ENCODE measurements at places on chromosomes 5 and 9.
A peak's percentile ranks its signal among the peaks of the same experiment; 100 is the strongest.

- DNase-seq, result no peak
Measured at GRCh38 chr5:179115307-179115706, 55.1 kb downstream of the ZNF354C start.

- no peak for DNase-seq
Measured at GRCh38 chr9:124766815-124767554, 4.1 kb downstream of the NR6A1 start.

GRCh38 chr9:335373-335772 lies 120.7 kb downstream of the DOCK8 start:
- no peak for DNase-seq

DNA sequence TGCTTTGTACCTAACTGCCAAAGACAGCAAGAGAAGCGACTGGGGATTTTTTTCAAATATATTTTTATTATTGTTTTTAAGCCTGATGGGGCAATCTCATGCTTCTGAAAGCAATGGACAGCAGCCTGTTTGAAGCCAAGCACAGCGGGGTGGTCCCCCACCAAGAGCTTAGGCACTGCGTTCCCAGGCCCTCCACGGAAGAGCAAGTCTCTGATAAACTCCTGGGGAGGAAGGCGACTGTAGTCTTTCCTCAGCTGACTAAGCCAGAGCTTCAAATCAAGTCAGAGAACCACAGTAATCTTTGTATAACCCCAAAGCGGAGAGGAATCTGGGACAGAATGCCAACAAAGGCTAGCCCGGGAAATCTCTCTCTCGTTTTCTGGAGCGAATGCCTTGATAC lies 54.4 kb downstream of the ARSB start:
- DNase-seq, result no peak

DNA sequence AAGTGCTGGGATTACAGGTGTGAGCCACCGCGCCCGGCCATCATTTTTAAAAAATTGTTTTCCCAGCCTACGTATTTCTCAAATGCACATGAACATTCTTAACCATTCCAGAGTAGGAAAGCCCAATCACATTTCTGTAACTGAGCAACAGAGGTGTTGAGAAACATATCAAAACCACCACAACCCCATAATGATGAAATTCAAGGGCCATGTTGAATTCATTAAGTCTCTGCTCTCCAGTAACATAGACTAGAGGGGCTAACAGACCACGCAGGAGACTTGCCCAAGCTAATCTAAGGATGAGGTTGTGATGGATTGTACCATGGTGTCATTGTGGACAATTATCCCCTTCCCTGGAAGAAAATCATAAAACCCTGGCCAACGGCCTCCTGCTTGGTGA lies 52.9 kb downstream of the MYO10 start:
- no peak for DNase-seq

GRCh38 chr5:111282798-111283197 lies 58.6 kb downstream of the CAMK4 start:
- no peak for DNase-seq

DNA sequence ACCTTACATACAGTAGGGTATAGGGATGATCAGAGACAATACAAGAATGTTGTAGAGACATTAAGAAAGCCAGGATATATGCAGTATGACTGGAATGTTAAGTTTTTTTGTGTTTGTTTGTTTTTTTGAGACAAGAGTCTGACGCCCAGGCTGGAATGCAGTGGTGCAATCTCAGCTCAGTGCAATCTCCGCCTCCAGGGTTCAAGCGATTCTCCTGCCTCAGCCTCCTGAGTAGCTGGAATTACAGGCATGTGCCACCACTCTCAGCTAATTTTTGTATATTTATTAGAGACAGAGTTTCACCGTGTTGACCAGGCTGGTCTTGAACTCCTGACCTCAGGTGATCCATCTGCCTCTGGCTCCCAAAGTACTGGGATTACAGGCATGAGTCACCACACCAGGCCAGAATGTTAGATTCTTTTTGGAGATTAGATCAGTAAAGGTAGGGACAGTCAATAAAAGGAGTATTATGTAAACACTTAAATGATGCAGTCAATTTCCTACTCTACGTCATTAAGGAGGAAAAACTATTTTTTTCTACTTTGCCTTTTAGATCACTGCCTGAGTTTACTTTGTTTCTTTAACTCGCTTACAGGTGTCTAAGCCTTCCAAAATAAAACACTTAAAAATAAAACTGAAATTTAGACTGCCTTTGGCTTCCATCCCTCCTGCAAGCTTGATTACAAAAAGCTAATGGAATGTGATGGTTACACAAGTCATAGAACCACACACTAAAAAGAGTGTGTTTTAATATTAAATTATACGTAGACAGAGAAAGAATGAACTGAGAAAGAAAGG lies 6.8 kb upstream of the HNRNPA0 start:
- no peak for DNase-seq

- no peak for DNase-seq
Measured at GRCh38 chr9:101398930-101399642, 435 bp downstream of the ZNF189 start.

- no peak for DNase-seq
Measured at GRCh38 chr9:135363596-135363995, 116.0 kb upstream of the PPP1R26 start.

GRCh38 chr9:109599711-109600110 lies 101.6 kb upstream of the PTPN3 start:
- no peak for DNase-seq

GRCh38 chr5:113022661-113023060 lies 46.1 kb downstream of the DCP2 start:
- no peak for DNase-seq

DNA sequence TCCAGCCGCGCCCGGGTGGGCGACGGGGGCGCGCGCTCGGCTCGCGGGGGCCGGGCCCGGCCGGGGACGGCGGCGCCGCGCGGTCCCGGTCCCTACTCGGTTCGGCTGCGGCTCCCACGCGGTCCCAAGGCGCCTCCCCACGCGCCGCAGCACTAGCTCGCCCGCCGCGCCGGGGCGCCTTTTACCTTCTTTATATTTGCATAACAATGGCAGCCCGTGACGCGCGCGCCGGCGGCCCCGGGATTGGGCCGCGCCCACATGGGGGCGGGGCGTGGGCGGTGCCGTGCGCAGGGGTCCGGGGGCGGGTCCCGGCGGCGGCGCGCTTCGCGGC lies at the start of gene NRARP:
TSS of gene NRARP (minus strand) at position 154 of the 331 bp plus-strand sequence. CDS start 343 bp downstream, outside the sequence.
- DNase-seq, result peak; percentile 76

- no peak for DNase-seq
Measured at GRCh38 chr5:95759005-95759404, 27.9 kb downstream of the RHOBTB3 start.

GRCh38 chr5:167813389-167813788 lies 478.1 kb upstream of the WWC1 start:
- no peak for DNase-seq

DNA sequence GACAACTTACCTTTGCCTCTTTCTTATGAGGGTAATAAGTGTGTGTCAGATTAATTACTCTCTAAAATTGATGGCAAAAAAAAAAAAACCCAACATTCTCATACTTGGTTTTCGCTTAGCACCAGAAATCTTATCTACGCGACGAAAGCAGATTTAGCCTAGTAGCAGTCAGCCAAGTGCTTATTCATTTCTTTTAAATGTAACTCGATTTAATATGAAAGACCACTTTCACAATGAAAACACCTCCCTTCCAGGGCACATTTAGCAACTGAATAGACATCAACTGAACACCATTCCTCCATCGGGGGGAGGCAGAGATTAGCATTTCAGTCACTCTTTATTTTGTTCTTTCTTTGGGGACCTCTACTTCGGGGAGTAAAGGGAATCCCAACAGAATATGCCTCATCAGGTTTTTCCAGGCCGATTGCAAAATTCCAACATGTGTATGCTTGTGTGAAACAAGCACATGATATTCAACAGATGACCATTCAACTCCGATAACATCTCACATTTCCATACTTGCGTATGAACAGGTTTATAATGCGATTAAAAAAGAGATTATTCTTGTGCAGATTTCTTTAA lies 124.1 kb upstream of the RETREG1 start:
- DNase-seq, result peak; percentile 99

DNA sequence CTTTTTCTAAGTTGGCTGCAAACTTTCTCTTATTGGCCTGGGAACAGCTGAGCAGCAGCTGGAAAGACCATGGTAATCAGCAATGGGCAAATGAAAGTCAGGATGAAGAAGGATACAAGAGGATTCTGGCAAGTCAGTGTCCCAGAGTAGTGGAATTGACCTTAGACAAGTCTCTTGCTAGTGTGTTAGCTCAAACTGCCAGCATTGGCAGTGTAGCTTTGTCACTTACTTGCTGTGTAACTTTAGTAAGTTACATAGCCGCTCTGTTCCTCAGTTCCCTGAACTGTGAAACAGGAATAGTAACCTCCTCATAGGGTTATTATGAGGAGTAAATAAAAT lies 3.6 kb downstream of the ALDH1A1 start:
- no peak for DNase-seq

GRCh38 chr5:35781181-35781790 lies 75.4 kb upstream of the IL7R start:
- no peak for DNase-seq

DNA sequence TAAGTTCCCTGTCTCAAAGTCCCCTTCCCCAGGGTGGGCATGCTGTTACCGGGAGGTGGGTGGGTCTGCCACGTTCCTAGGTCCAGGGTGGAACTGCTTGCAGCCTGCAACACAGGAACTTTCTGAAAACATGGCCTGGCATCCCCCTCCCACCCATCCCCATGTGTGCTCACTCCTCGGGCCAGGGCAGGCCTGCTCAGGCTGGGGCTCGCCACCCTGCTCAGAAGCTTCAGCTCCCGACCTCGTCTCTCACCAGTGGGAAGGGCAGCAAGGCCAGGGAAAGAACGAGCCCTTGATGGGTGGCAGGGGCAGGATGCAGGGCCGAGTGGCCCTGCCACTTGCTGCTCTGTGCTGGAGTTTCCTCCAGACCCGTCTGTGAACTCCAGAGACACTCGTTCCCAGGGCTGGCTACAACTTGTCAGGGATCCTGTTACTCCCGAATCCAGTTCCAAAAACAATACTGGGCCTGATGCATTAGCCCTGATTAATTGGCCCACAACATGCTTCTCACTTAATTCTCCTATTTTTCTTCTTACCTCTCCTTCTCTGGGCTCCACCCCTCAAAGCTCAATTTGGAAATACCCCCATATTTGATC lies 197.3 kb downstream of the SLIT3 start:
- no peak for DNase-seq

DNA sequence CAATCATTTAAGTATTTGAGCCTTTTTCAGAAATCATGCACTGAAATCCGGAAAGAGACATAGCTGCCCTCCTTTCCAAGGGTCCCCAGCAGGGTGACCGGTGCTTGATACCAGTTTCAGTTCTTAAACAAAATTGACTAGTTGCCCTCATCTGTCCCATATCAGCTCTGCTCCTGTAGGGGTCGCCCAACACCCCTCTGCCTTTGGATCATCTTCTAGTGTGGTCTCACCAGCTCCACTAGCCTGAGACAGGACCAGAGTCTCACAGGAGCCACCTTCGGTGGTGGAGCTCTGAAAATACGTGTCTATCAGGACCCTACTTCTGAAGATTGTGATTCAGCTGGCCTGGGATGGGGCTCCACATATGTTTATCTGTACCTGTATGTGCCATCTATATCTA lies 428.2 kb downstream of the ENC1 start:
- DNase-seq, result no peak

- no peak for DNase-seq
Measured at GRCh38 chr5:30194595-30194994, 998.9 kb upstream of the CDH6 start.

GRCh38 chr9:2638871-2639673 lies 17.5 kb downstream of the VLDLR start:
- DNase-seq, result no peak

DNA sequence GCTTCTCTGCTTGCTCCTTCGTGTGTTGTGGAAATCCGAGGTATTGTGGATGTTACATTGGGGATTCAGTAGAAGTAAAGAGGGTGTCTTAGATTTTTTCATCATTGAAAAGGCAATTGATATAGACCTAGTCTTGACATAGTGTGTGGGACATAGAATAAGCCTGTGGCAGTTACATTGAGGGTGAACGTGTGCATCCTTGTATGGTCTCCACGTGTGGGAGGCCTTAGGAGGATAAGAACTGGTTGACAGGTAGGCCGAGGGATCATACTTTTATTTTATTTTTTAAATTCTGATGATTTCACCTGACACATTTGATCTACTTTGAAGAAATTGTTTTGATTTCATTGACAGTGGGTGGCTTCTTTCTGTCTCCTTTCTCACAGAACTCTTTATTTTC lies 17.0 kb upstream of the FAM120AOS start:
- no peak for DNase-seq

DNA sequence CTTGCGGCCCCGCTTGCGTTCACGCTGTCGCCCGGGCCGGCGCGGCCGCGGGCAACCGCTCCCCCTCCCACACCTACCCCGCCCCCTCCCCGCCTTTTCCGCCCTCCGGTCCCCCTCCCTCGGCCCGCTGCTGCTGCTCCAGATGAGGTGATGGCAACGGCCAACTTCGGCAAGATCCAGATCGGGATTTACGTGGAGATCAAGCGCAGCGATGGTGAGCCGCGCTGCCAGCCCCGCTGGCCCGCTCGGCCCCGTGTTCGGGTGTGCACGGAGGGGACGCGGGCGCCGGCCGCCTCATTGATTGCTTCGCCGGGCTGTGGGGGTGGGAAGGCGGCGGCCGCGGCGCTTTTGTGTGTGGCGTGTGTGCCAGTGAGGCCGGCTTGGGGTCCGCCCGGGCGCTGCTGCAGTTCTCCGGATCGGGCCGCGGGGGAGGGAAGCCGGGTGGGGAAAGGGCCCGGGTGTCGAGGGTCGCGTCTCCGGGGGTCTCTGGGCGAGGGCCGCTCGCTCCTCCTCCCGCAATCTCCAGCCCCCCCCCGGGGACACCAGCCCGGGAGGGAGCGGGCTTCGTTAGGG lies 403 bp downstream of the KIF2A start:
- DNase-seq, result peak; percentile 40

GRCh38 chr9:125028041-125028440 lies 87.2 kb upstream of the GOLGA1 start:
- no peak for DNase-seq

GRCh38 chr5:131180407-131180806 lies 9.7 kb downstream of the LYRM7 start:
- no peak for DNase-seq

DNA sequence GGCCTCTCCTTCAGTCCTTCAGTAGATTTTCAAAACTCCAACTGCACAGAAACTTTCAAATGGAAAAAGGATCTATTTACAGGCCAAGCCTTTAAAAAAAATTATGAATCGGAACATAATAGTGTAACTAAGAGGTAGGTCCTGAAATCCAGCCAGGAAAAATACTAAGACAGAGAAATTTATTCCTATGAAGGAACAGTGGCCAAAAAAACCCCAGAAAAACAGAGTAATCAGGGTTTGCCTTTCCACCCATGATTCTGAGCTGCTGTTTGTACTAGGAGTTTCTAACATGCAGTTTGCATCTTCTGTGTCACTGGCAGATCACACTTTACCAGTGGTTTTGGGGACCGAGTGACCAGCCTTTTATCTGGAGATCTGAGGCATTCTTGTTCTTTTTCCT lies 93.1 kb upstream of the TMED7 start:
- DNase-seq, result no peak

DNA sequence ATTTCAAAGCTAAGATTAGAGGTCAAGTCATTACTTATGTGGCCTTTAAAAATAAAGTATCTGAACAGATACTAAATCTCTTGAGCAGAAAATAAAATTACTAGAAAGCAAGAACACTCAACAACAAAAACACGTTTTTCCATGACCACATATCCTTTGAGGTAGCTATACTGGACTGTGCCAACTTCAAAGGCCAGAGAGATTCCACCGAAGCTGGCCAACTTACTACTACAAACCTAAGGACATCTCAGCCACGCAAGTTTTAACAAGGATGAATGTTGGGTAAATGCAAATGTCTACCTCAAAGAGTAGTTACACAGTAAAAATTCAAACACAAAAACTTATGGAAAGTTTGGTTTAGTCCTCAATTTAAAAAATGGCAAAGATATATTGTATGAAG lies 18.9 kb downstream of the PFDN1 start:
- DNase-seq, result no peak

GRCh38 chr5:83414601-83415000 lies 56.9 kb upstream of the VCAN start:
- no peak for DNase-seq

Measured in HAP-1 (cell line).